Activated effector memory CD4-positive, alpha-beta T cell treated with Interleukin-2 at 50 U/mL for 16 hours (primary cell): ENCODE measurements at places on chromosomes 2 and 18.

DNA sequence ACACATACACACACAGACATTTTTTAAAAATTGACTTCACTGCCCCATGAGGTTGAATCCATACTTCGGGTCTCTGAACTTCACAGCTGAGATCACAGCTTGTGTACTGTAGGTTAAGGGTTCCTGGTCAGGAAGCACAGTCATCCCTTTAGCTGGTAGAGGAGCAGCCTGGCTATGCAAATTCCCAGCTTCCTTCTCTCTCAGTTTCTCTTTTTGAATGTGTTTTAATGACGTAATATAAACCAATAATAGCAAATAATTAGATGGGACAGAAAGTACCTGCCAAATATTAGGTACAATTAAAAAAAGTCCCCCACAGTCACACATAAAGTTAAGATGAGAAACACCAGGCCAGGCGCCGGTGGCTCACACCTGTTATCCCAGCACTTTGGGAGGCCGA, 178.7 kb downstream of the ZNF385B start:
- DNase-seq, result no peak

GRCh38 chr18:9453283-9453682, 22.0 kb upstream of the RALBP1 start:
- no peak for DNase-seq

- DNase-seq, result no peak
Measured at GRCh38 chr2:219125225-219125885, 35.3 kb downstream of the NHEJ1 start.

DNA sequence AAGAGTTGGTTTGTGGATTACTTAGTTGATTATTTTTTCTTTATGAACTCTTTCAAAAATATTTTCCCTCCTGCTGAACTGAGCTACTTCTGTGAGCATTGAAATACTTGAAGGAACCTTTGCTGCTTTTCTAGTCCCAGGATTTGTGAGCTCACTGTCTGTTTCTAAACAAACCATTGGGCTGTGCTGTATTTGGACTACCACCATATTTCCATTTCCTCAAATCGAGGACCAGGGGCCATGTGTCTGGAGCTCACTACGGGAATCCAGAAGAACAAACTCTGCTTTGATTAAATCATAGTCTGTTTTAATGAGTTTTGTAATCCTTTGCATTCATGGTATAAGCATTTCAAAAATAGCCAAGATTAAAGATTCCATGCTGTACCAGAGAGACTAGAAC, 1.3 kb downstream of the MRPL33 start:
- no peak for DNase-seq

- no peak for DNase-seq
Measured at GRCh38 chr2:36812196-36812595, 115.7 kb downstream of the VIT start.

DNA sequence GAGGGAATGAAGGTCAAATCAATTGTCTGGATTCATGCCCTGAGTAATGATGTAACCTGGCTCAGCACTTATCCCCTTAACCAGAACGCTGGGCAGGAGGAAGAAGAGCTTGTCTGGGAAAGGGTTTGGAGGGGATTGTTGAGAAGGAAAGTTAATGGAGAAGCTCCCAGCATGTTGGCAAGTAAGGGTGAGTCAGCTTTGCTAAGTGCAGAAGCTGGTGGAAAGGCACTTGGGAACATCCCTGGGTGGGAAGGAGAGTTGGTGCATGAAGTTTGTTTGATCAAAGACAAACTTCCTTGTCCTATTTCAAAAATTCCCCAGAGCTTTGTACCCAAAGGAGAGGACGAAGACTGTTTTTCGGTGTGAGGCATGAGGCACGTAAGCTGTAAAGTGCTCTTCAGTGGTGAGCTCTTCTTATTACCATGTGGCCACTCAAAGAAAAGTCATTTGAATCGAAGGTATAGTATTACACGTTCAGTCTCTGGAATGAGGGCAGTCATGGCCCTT, 17.6 kb upstream of the DAW1 start:
- no peak for DNase-seq

DNA sequence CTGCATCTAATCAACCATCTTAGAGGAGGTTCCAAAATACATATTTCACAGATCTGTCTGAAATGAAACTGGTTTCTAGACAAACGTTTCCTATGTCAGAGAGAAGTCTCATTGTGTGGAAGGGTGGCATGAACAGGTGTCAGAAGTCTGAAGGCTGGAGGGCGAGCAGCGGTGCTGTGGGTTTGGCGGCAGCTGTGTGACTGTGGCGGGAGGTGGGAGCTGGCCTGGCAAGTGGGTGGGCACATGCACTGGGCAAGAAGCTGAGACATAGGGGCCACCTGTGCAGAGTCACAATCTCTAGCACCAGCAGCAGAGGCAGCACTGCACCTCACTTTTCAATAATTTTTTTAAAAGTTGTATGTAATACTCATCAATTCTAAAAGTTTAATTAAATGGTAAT, 346.3 kb downstream of the DSC3 start:
- DNase-seq, result no peak

DNA sequence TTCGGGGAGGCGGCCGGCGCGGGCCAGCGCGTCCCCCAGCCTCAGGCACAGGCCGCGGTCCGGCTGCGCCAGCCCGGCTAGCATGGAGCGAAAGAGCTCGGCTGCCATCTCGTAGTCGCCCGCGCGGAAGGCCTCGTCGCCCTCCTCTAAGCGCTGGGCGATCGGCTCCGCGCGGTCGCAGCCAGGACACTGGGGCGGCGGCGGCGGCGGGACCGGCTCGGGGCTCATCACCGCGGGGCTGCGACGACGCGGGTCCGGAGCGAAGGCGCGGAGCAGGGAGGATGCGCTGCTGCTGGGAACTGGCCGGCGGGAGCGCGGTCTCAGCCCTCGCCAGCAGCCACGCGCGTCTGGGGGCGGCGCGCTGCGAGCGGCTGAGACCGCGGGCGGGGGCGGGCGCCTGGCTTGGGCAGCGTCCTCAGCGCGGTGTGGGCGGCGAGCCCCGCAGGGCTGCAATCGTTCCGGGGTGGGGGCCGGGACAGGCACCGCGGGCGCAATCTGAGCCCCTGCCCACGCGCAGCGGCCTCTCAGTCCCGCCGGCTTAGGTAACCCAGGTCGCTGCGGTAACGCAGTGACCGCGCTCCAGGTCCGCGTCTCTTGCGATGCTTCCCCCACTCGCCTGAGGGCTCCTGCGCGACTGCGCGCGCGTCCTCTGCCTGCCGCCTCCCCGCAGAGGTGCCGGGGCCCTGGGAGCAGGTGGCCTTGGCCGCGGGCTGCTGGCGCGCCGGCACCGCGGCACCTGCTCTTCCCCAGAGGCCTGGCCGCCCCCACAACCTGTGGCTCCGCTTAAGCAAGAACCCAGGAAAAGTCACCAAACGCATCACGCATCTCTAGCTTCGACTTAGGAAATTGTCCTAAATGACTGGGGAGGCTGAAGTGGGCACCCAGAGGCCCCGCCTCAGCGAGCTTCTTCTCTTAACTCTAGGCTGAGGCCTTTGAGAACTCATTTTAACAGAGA, at the start of gene LONRF2:
Gene LONRF2, minus strand, starts transcription at position 636 of the 955 bp plus-strand sequence. Its CDS starts 408 bp downstream, at position 228.
- DNase-seq, result no peak

DNA sequence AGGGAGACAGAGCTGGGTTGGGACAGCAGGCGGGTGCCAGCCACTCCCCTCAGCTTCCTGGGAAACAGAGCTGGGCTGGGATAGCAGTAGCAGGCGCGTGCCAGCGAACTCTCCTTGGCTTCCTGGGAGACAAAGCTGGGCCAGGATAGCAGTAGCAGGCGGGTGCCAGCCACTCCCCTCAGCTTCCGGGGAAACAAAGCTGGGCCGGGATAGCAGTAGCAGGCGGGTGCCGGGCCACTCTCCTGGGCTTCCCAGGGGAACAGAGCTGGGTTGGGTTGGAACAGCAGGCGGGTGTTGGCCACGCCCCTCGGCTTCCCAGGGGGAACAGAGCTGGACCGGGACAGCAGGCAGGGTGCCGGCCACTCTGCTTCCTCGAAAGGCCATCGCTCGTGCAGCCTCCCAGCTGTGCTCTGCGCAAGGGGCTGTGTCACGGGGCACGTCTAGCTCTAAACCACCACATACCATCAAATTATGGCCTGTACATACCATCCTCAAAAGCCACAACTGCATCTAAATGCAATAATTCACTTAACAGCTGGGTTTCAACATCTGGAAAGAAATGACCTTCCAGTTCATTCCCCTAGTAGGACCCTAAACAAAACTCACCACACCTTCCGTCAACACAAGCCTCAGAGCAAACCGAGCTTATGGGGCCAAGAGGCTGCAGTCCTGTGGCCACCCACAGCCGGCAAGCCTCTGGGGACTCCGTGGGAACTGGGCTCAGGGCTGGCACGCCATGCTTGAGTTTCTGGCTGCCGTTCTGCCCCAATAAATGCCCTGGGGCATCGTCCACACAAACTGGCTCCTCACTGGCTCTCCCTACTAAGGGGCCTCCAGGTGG, 228.3 kb downstream of the TWIST2 start:
- DNase-seq, result no peak

DNA sequence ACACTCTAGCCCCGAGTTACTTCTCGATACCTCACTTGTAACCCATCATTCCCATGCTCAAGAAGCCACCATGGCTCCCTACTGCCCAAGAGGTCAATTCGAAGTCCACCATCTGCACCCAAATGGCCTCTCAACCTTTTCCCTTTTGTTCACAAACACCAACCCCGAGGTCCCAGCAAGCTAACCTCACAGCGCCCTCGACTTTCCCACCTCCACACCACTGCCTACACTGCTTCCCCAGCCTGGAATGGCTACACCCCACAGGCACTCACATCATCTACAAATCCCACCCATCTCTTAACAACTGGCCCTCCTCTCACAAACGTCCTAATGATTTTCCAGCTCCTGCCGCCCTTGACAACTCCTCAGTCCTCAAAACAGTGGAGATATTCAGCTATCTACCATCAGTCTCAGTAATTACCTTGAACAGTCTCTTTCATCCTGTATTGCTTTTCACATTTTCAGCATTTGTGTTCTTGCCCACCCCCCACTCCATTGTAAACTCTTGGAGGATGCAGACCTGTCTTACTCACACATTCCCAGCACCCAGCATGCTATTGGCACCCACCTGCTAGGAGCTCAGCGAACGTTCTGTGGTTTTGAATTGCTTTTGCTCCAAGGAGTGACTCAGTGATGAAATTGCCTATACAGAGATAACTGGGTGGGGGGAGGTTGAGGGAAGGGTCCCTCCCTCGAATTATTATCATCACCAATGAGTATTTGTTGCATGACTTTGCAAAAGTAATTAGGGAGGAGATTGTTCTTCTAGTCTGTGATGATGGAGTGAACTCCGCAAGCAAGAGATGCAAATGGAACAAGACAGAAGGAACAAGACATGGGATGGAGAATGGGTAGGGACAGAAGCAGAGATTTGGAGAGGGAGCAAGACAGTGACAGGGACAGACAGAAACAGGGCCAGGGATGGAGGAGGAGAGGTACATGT, 106.8 kb downstream of the CYP26B1 start:
- no peak for DNase-seq

DNA sequence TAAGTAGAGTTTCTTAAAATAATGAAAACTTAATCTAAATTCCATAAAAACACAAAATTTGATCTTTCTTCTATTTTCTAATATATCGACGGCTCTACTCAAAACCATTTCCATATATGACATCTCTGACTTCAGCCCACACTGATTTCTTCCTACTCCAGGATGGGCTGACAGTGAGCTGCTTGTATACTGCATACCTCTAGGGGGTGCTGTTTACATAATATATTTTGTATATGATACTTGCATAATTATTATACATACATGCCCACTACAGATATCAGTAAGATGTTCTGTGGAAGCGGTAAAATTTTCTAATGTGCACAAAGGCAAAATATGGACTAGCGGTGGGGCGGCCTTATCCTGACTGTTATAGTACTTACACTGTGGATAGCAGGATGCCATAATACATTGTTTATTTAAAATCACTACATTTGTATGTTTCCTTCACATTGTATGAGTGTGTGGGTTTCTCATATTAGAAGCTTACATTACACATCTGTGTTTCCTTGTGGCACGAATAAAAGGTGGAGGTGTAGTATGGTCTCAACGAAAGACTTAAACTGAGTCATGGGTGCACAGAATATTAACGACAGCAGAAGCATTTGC, 66.1 kb upstream of the NXPH2 start:
- DNase-seq, result no peak

DNA sequence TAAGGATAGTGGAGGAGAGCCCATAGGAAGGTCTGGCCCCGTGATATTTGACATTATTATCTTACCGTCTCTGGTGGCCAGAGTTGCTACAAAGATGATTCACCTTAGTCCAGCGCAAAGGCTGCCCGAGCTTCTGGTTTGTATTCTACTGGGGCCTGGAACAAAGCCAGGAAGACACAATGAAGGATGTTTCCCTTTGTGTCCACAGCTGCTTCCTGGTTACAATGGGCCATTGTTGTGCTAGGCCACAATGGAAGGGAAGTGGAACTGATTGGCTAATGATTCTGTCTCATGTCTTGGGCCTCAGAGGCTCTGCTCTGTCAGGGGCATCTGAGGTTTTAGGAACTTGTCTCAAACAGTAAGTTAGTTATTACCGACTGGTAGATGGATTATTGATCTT, 132.2 kb downstream of the TDRD15 start:
- no peak for DNase-seq

- DNase-seq, result no peak
Measured at GRCh38 chr2:47096451-47096850, 58.7 kb downstream of the STPG4 start.

DNA sequence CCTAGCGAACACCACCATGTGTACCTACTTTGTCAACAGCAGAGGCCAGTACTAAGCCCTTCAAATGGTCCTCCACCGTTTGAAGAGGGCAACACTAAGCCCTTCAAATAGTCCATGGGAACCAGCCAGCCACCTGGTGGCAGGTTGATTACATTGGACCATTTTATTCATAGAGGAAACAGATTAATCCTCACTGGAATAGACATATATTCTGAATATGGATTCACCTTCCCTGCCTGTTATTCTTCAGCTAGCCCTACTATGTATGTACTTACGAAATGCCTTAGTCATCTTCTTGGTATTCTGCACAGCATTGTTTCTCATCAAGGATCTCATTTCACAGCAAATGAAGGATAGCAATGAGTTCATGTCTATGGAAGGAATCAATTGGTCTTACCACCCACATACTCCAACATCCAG, 10.0 kb upstream of the ZNF396 start:
- no peak for DNase-seq

GRCh38 chr18:6752202-6752860, 22.8 kb downstream of the ARHGAP28 start:
- no peak for DNase-seq

DNA sequence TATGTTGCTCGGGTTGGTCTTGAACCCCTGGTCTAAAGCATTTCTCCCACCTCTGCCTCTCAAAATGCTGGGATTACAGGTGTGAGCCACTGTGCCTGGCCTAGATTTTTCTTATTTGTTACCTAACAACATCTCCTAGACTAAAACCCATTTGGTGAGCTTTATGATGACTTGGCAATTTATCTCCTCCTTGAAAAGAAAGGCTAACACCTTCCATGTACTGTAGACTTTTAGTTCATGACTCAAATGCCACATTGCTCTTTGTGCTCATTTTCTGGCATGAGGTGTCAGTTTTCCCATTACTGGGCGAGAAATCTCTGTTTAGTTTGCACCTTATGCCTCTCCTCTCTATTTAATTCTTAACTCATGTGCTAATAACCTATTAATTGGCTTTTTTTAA, 12.3 kb upstream of the SERPINB5 start:
- no peak for DNase-seq

GRCh38 chr2:8996006-8996405, 7.5 kb downstream of the MBOAT2 start:
- no peak for DNase-seq
